ENCODE measurements at places on chromosomes 1 and 21.

DNA sequence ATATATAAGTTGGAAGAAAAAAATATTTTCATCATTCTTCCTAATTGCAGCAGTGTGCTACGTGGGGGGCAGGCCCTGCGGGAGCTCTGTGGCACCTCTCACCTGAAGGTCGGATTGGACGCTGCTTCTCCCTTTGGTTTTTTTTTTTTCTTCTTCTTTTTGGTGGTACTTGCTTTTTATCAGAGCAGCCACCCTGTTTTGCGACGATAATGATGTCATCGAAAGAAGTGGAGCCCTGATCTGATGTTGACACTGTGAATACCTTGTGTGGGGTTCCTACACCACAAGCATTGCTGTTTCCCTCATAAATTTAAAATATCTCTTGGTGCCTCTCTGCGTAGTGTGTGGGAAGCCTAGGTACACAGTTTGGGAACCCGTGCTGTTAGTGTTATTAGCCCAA is 5.5 kb downstream of the TRAPPC10 start:
- DNase-seq: no peak

GRCh38 chr1:8061673-8062386 is 35.7 kb upstream of the ERRFI1 start:
- peak; percentile 71 for DNase-seq

DNA sequence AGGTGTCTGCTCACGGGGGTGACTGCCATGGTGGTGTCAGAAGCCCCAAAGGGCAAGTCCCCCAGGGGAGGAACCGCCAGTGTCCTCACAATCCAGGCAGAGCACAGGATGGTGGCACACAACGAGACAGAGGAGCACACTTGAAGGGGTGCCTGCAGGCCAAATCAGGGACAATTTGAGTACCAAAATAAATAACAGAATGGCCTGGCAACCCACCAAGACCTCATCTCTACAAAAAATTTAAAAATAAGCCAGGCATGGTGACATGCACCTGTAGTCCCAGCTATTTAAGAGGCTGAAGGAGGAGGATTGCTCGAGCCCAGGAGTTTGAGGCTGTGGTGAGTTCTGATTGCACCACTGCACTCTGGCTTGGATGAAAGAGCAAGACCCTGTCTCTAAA is 38.2 kb downstream of the TIAM1 start:
- DNase-seq: no peak

GRCh38 chr1:97277891-97278654 is 556.5 kb downstream of the PTBP2 start:
- DNase-seq: peak; percentile 67

GRCh38 chr1:182246783-182247182 is 144.8 kb downstream of the GLUL start:
- DNase-seq: no peak

DNA sequence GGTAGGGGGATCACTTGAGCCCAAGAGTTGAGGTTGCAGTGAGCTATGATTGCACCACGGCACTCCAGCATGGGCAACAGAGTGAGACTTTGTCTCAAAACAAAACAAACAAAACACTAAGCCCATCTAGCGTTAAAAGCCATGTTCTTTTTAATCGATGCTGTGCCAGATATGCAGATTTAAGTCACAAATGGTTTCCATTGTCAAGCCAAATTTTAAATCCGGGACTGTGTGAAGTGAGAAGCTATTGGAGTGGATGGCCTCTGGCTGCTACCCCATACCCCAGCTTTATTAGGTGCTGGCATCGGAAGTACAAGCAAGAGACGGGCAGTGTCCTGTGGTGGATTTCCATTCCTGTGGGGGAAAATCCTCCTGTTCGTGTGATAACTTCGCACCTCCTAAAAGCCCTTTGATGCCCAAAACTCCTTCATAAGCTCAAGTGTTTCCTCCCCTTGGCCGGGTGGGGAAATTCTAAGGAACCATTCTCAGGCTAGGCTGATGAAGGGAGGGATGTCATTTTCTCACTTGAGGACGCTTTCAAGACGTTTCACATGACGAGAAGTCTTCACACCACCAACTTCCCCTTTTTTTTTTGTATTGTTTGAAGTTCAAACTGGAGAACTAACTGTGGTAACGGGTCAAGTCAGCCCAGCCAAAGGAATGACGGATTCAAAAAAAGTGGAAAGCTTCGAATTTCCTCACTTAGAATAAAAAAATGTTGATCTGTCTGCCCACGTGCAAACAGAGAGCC is 140.8 kb downstream of the KAZN start:
- no peak for DNase-seq

DNA sequence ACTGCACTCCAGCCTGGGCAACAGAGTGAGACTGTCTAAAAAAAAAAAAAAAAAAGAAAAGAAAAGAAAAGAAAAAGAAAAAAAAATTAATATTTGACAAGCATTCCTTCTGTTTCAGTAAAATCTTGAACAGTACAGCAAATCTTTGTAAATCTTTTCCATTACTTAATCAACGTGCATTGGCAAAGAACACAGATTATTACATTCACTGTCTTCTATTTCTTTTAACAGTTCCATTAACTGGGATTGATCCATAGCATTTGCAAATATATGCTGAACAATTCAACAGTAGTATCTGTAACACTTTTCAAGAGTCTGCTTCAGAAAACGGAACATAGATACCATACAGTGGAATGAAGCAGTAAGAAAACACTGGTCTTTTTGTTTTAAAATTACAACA is 9.8 kb downstream of the SAMD13 start:
- DNase-seq: no peak

DNA sequence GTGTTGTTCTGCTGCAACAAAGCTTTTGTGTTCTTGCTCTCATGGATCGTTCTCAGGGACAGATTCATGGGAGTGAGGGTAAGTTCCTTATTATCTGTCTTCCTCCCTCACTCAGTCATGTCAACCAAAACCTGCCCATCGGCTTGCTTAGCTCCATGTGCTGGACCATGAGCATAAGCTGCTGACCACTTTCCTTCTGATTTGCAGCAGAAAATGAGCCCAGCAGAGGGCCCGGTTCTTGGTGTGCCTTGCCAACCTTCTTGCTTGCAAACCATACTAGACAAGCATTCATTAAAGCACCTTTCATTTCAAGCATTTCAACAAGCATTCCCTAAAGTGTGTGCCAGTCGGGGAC is 64.0 kb upstream of the COA6 start:
- DNase-seq: no peak

DNA sequence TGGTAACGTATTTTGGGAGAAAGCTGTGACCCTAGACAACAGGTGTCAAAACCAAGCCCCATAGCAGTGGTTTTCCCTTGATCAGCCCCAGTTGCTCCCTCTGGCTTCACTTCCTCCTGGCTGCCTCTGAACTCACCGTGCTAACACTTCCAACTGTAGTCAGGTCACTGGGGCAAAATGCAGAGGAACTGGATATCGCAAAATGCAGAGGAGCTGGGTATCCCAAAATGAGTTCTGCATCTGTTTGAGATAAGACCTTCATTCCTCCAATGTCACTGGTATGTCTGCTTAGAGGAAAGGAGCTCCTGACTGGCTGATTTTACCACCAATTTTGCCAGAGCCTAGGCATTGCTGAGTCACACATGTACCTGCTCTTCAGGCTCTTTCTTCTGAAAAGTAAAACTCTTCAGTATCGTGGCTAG is 19.6 kb upstream of the TACSTD2 start:
- DNase-seq: no peak

DNA sequence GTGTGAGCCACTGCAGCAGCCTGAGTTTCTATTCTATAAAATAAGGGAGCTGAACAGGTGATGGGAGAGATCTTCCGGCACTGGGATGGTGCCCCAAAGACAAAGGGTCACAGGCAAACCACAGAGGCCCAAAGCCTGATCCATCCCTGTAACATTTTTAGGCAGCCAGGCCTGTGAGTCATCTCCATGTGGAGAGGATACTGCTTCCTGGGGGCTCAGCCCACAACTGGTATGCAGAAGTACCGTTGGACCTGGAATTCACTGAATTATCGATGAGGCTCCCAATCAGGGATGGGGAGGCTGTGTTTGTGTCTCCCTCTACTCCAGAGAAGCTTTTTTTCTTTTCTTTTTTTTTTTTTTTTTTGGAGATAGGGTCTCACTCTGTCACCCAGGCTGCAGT is 48.8 kb upstream of the WASF2 start:
- DNase-seq: peak; percentile 91

GRCh38 chr1:153882296-153882912 is 40.4 kb downstream of the GATAD2B start:
- no peak for DNase-seq

- no peak for DNase-seq
Measured at GRCh38 chr1:153380711-153381110, 5.3 kb upstream of the S100A12 start.

- DNase-seq: no peak
Measured at GRCh38 chr1:24483441-24483840, 19.2 kb upstream of the RCAN3 start.

DNA sequence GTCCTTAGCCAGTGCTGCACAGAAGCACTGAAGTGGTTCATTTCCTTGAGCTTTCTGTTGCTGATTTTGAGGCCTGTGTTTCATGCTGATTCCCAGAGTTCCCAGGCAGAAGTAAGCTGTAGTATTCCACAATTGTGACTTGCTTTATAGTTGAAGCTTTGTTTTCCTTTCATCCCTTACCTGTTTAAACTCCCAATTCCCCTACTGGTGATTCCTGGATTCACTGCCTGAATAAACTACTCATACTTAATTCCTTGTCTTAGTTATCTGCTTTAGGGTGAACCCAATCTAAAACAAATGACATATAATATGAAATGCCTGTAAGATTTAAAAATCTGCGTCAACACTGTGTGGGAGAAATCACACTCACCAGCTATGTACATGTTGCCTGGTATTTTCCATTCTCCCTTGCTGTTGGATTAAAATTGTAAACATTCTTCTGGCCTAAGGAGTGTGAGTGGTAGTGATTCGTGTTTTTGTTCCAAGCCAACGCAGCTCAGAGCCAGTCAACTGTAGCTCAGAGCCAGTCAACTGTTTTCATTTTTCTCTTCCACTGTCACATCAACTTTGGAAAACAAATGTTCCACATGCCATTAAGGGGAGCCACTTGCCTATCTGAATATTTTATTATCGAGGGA is 879.4 kb downstream of the MRPL39 start:
- no peak for DNase-seq

DNA sequence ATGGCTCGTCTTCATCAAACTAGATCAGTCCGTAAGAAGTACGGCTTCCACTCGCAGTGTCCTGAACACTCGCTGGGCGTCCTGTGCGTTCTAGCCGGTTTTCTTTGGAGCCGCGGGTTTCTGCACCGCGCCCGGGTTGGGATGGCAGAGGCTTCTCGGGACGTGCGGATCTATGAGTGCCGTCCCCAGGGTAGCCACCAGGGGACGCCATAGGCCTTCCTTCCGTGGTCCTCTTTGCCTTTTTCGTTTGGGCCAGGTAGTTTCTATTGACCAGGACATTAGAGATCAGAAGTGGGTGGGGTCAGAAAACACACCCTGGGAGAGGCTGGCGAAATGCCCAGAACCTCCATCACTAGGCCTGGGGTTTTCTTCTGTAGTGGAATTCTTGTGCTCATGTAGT is 273.8 kb downstream of the FAM72C start:
- DNase-seq: no peak

GRCh38 chr1:7018351-7018750 is 233.1 kb downstream of the CAMTA1 start:
- DNase-seq: no peak

GRCh38 chr1:84842748-84843231 is 50.2 kb downstream of the LPAR3 start:
- no peak for DNase-seq

GRCh38 chr1:61914823-61915482 is 172.7 kb downstream of the PATJ start:
- DNase-seq: peak; percentile 1

DNA sequence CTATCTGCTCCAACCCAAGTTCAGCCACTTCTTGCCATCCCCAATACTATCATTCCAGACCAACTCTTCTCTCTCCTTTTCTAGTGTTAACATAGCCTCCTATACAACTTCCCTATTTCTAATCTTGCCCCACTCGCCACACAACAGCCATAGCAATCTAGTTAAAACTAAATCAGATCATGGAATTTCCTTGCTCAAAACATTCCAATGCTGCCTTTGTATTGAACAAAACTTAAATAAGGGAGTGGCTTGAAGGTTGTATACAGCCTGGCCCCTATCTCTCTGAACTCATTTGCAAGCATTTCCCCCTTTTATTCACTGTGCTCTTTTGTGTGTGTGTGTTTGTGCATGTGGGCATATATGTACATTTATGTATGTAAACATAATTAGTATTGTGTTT is 118.1 kb upstream of the SGIP1 start:
- DNase-seq: no peak

DNA sequence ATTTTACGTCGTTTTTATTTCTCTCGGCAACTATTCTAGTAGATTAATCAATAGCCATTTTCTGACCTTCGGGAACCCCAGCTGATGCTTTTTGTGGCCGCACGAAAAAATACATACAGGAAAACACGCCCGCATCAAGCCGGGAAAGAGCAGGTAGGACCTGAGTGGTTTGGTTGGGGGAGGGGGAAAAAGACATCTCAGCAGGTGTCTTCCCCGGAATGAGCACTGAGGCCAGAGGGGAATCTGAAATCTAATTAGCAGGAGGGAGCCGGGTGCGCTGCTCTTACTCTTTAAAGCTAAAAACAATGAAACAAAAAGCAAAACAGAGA is 618 bp upstream of the FOXD3 start:
- no peak for DNase-seq

- DNase-seq: no peak
Measured at GRCh38 chr1:225813214-225813964, 3.5 kb downstream of the EPHX1 start.

GRCh38 chr1:42960122-42960390 is 1.4 kb upstream of the SLC2A1 start:
- no peak for DNase-seq

DNA sequence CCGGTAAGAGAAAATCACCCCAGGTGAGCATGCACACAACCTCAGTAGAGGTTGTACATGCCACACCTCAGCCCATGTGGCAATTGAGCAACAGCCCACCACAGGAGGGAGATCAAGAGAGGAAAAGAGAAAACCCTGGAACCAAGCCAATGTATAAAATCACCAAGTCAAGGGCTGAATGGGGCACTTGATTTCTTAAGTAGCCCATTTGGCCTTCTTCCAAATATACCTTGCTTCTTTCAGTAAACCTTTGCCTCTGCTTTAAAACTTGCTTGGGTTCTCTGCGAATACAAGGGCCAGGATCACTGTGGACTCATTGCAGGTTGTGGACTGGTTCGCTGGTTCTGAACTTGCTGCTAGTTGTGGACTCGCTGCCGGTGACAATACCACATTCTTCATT is 1814.0 kb downstream of the PLA2G4A start:
- DNase-seq: no peak

GRCh38 chr1:212669600-212669999 is 30.0 kb downstream of the BATF3 start:
- peak; percentile 35 for DNase-seq

GRCh38 chr21:36162631-36163030 is 6.0 kb downstream of the DOP1B start:
- no peak for DNase-seq

DNA sequence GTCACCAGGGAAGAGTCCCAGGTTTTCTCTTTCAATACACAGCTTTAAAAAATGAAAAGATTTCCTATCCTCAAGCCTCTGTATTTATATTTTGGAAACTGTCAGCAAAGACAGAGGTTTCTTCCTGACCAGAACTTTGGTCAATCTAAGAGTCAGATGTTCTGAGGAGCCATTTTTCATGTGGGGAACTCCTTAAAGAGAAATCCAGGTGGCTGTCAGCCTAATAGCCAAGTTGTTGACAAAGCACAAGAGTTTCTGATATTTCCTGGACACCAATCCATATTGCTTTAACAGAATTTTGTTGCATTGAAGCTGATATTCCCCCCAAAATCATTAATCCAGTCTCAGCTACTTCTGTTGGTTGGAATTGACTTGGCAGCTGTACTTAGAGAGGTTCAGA is 318.6 kb upstream of the NFIA start:
- no peak for DNase-seq

- no peak for DNase-seq
Measured at GRCh38 chr1:82927753-82928152, 1071.2 kb downstream of the TTLL7 start.
